ENCODE measurements at places on chromosomes 1 and 21.

DNA sequence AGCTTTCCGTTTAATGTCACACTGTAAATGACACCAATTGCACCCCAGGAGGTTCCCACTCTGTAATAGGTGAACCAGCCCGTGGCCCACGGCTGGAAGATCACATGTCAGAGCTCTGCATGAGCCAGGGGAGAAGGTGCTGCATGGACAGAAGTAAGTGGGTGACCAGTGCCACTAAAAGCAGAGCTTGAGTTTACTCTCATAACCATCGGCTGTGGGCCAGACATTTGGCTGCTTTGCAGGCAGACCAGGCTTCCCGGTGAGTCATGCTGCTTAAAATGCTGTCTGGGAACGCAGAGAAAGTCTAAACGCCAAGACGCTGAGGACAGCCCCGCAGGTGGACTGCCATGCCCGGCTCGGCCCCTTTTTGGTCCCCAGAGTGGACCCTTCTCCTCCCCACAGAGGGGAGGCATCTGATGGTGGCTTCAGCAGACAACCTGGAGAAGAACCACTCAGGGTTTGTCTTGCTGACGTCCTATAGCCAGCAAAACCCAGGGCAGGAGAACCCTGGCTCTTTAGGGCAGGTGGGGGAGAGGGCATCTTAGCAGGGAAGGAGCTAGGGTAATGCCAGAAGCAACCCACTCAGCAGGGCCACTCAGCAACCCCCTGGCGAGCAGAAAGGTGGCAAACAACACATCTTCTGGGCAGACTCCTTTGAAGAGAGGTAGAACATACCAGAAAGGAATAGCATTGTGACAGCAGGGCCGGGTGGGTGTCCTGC is 7.3 kb downstream of the KIAA2013 start:
- DNase-seq, result no peak

DNA sequence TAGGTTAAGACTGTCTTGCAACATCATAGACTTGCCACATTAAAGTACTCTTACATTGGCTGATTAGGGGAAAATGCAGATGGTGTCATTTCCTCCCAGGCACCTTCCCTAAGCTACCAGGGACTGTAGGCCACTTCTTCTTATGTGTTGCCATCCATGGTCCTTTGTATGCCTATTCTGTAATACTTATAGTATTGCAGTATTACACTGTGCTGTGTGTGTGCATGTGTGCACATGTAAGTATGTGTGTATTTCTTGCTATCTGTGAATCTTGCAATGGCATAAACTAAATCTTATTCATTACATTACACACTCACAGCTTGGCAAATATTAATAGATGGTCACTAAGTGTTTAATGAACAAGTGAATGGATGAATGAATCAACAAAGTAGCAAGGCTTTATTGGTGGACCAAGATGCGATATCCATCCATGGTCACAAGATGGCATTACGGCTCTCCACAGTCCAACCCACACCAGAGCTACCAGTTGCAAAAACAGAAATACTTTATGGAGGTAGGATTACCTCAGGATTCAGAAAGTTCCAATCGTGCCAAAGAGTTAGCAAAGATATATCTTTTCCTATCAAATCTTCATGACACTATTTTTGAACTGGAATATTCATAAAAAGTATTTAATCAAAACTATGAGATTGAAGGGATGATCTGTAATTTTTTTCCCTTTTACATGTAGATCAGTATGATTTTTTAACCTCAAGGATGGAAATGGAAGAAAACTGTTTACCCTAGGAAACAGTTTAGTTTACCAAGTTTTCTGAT is 160.2 kb downstream of the DENND1B start:
- peak; percentile 23 for DNase-seq

DNA sequence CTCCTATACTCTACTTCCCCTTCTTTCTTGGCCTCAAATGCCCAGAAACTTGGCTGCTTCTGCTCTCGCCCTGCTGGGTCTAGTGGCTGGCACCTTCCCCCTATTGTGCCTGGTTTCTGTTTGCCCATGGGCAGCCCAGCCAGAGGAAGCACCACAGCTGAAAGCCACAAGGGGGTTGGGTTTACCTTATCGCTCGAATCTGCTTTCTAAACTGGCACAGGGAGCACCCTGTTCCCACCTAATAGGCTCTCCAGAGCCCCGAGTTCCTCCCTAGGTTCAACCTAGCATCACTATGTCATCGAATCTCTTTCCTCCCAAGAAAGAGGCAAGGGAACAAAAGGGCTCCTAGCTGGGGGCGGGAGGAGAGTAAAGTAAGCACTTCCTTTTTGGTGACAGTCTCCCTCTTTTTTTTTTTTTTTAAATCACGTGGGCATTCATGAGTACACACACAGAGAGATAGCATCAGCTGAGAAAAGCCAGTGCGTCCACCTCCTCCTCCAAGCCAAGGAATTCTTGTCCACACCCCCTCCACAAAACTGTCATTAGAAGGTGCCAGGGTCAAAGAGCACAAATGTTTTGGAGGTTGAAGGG is 72.8 kb downstream of the PLEKHA6 start:
- no peak for DNase-seq

DNA sequence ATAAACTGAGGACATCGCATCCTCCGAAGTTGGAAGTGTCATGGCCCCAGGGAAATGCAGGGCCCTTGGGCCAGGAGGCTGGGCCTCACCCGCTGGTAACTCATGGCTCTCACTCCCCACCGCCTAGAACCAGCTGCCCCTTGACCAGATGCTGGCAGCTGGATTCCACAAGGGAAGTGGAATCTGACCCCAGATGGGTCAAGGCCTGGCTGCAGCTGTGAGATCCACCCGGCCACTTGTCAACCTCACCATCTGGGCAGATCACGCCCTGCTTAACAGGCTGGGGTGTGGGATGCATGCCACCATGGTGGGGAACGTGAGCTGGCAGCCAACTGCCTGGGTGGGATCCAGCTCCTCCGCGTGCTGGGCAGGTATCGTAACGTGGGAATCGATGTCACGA is 25.5 kb downstream of the KCNAB2 start:
- no peak for DNase-seq

- DNase-seq, result no peak
These were observed 12.9 kb downstream of the PTPRU start for GRCh38 chr1:29249170-29249691.

DNA sequence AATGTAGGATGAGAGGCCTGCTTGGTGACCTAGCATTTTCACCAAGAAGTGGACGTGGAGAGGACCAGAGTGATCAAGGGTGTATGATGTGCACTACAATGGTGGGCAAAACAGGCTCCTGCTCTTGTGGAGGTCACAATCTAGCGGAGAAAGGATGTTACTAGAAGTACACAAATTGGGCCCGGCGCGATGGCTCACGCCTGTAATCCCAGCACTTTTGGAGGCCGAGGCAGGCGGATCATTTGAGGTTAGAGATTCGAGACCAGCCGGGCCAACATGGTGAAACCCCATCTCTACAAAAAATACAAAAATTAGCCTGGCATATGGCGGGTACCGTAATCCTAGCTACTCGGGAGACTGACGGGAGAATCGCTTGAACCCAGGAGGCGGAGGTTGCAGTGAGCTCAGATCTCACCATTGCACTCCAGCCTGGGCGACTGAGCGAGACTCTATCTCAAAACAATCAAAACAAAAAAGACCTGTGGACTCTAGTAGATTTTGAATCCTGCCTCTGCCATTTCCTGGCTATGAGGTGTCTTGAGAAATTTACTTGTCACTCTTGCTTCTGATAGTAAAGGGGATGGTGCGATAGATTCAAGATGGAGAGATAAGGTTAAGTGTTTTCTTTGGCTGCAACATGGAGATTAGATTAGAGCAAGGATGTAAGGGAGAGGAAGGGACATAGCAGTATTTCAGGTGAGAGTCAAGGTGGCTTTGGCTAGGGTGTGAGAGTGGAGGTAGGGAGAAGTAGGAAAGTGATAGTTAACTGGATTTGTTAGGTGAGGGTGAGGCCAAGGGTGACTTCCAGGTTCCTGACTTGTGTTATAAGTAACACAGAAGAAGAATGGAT is 7.1 kb downstream of the KLF18 start:
- DNase-seq, result no peak

GRCh38 chr1:69743146-69743545 is 175.4 kb downstream of the LRRC7 start:
- no peak for DNase-seq

DNA sequence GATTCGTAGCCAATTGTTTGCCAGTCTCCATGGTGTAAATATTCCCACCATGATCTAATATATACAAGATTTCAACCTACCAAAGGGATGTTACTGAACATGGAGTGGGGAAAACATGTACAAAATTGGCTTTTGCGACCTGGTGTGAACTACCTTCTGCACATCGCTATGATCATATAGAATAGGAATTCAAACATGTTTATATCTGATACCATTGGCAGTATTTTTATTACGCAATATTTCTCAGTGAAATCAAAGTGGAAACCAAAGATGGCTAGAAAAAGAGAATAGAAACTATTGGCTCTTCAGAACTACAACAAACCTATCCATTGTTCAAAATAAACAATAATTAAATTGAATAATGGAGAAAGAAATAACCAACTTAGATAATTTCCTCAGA is 285.1 kb downstream of the TPR start:
- DNase-seq, result no peak

DNA sequence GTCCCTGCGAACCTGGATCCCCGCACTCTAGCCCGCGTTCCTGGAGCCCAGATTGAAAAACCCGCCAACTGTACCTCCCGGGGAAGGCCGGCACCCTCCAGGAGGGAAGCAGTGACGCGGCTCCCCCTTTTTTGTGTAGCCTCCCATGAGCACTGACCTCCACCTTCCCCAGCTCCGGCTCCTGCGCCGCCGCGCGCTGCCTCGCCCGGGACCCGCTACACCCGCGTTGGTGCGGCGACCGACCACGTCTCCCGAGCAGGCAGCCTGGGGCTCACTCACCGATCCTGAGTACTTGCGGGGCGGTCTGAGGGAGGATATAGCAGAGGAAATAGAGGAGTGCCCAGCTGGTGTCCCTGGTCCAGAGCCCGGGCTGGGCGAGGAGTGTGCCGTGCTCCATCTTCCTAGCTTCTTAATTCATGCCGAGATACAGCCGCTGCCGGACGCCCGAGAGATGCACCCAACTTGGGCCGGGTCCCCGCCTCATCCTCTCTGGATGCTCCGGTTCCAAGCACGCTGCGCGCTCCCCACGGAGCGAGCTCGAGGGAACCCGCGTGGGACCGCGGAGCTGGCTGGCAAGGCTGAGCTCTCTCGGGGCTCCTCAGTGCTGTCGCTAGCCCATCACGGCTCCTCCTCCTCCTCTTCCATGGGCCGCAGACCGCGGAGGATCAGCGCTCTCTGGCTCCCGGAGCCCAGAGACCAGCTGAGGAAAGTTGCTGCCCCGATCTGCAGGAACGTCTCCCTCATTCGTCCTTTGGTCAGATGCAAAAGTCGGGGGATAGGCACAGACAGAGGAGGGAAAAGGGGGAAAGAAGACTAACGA is 482 bp downstream of the GRIK1 start:
- no peak for DNase-seq

DNA sequence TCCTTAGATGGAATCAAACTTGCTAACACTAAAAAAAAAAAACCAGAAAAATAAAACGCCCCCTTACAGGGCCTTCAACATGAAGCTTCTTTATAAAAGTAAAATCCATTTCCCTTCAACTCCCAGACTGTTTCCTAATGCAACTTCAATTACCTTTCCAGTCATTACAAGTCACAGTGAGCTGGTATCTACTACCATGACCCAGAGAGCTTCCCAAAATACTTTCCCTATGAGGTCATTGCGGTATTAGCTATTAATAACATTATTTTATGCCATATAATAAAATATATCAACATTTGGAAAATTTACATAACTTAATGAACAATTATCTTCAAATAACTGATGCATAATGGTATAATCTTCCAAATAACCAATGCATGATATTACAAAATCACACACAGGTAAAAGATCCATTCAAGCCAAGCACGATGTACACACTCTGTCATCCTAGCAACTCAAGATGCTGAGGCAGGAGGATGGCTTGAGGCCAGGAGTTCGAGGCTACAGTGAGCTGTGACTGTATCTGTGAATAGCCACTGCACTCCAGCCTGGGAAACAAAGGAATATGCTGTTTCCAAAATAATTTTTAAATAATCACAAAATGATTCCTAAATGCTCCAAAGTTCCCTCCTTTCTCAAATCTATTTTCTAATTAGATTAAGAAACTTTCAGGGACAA is 24.1 kb downstream of the EIF4G3 start:
- DNase-seq, result no peak

GRCh38 chr1:103211073-103211472 is 102.8 kb upstream of the COL11A1 start:
- DNase-seq, result no peak

GRCh38 chr1:174990382-174990999 is 9.3 kb upstream of the CACYBP start:
- DNase-seq, result peak; percentile 51

DNA sequence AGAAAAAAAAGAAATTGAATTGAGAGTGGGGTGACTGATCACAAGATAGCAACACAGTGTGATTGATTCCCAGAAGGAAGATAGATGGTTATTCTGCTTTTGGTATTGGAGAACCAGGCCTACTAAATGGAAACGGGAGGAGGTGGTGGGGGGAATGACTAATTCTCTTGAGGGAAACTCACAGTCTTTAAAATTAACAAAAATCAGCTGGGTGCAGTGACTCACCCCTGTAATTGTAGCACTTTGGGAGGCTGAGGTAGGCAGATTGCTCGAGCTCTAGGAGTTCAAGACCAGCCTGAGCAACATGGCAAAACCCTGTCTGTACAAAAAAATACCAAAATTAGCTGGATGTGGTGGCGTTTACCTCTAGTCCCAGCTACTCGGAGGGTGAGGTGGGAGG is 134.6 kb upstream of the PDE4B start:
- DNase-seq, result no peak

- no peak for DNase-seq
These were observed 293.8 kb downstream of the PLA2G4A start for GRCh38 chr1:187122566-187122965.

GRCh38 chr1:165632491-165632890 is 1.5 kb downstream of the MGST3 start:
- DNase-seq, result no peak

DNA sequence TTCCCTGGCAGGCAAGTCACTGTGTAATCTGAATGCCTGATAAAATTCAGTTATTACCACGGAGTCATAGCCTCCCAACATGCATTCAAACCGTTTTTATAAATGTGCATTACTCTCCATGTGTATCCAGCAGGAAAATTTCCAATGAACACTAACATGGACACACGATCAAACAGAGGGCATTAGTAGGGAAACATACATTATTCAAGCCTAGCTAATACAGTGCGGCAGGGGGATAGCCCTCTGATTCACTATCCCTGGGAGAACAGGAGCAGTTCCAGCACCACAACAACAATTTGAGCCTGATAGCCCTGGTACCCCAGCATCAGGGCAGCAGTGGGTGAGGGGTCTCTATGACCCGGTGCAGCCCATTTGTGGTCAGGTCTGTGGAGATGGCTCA is 35.8 kb upstream of the HMGB4 start:
- DNase-seq, result no peak

GRCh38 chr21:33496345-33496744 is 4.8 kb upstream of the DNAJC28 start:
- no peak for DNase-seq

DNA sequence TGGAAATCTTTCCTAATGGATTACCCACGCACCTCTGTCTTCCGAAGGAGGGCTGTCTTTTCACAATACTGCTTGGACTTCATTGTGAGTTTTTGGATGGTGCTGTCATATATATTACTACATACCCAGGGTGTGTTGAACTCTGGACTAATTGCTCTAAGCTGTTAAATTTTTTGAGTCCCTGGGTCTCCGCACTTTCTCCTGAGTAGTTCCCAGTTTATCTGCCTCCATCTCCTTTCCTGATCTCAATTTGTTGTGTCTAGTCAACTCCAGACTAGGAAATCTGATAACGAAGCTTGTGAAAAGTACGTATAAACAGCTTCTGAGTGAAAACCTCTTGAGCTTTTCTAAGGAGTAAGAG is 211.1 kb downstream of the ROR1 start:
- DNase-seq, result no peak
